ENCODE measurements at places on chromosomes 3 and 15. TPM values are rescaled to one million over a fixed set of nuclear protein-coding genes. Genes with fewer than 3 reads are reported as not detected.

- H3K27ac ChIP-seq = no peak overlapping the region
- H3K36me3 ChIP-seq = no peaks in the 10 kb centered on the region
- no peaks in the 10 kb centered on the region for H3K27me3 ChIP-seq
- no peak overlapping the region for H3K4me3 ChIP-seq
- DNase-seq = no peak
These were observed 64.5 kb upstream of the PLXNA1 start for GRCh38 chr3:126918355-126918821.

P4HTM gene
- total RNA-seq = 24.4 TPM

PGBD4 gene
- total RNA-seq = 2.4 TPM

ARGFX gene
- not detected for total RNA-seq

AMOTL2 gene
- total RNA-seq = 0.33 TPM

GRCh38 chr3:19272296-19272695 lies 124.0 kb downstream of the KCNH8 start:
- no peaks in the 10 kb centered on the region for H3K36me3 ChIP-seq
- H3K4me1 ChIP-seq = no peaks in the 10 kb centered on the region
- H3K27me3 ChIP-seq = peaks cover 2% of the 10 kb centered on the region
- no peak overlapping the region for H3K4me3 ChIP-seq

RHOV gene
- total RNA-seq = 13.3 TPM

DNA sequence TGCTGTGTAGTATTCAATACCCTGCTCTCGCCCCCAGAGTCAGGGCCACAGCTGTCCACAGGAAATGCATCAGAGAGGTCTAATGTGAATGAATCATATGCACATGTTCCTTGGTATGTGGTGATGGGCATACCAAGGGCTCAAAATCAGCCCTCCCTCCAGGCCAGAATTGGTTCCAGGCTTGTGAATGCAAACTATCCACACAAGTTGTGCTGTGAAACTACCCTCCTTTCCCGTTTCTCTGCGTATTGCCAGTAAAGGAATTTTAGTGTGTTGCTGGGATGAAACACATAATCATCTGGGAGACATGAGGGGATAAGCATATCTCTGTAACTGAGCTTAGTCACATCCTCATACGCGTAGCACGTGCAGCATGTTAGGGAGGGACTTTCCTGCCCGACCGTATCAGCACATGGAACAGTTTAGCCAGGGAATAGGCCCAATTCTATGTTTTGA lies 9.2 kb upstream of the MME start:
- H3K27me3 ChIP-seq = no peaks in the 10 kb centered on the region
- H3K4me3 ChIP-seq = no peak overlapping the region
- DNase-seq = no peak
- H3K36me3 ChIP-seq = no peaks in the 10 kb centered on the region

- no peak overlapping the region for H3K4me3 ChIP-seq
- DNase-seq = no peak
- H3K36me3 ChIP-seq = no peaks in the 10 kb centered on the region
- H3K27ac ChIP-seq = no peak overlapping the region
These were observed 289.7 kb upstream of the ADAMTS9 start for GRCh38 chr3:64977308-64978100.

DNAH1 gene
- total RNA-seq = 5.7 TPM

Measured in GM12878 (cell line).